ENCODE measurements at places on chromosomes 7 and 10.

DNA sequence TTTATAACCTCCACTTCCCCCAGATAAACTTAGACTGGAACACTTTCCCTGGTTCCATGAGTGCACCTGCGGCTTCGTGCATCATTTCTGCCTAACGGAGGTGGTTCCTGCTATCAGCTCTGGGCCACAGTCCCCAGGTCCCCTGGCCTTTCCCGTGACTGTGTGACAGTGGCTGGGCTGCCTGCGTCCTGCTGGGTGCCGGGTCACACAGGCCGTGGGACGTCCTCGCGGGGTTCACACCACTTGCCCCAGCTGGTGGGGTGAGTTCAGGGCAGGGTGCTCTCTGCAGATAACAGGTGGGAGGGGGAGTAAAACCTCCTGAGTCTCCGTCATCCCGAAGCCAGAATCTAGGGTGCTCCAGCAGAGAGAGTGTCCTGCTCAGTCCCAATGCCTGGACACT, 58.7 kb upstream of the CFAP46 start:
- no peak for DNase-seq

DNA sequence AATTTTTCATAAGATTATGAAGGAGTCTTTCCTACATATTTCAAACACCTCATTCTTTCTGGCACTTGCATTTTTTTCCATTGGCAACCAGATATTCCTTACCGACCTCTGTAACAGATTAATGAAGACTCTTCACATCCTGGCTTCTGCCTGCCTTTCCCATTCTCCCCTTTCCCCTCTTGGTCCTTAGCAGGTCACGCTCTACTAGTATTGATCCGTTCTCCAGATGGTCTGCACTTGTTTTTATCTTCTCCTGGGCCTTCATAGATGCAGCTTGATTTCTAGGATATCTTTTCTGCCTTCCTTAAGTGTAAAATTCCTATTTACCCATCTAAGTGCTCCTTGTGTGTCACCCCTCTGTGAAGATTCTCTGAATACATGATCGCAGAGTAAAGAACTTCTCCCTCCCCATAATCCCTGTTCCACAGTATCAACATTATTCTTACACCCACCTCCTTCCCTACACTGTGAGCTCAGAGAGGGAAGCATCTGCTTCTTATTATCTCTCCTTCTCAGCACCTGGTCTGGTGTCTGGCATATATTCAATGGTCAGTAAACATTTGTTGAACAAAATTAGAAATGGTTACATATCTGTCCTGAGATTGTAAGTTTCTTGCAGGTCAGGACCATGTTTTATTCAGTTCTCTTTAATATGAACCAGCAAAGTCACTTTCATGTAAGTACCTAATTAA, 654.2 kb downstream of the REEP3 start:
- DNase-seq, result no peak

DNA sequence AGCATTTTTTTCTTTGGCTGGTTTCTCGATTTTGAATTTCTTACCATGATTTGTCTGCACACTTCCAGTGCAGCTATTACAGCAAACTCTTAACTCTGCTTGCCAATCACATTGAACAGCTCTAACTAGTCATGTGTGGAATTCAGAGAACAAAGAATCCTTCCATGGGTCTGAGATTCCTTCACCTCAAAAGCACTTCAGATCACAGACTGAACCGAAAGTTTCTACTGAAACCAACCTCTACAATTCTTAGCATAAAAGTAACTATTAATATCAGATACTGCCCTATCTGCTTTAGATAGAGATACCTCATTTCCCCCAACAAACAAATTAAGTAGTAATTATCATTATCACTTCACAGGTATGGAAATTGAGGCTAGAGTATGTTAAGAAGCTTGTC, 56.5 kb upstream of the SP4 start:
- no peak for DNase-seq

GRCh38 chr10:128868481-128868880, 598.6 kb upstream of the MGMT start:
- no peak for DNase-seq

GRCh38 chr10:26887611-26888215, 27.0 kb upstream of the ABI1 start:
- DNase-seq, result no peak

GRCh38 chr10:63843107-63843506, 321.9 kb downstream of the REEP3 start:
- DNase-seq, result no peak

DNA sequence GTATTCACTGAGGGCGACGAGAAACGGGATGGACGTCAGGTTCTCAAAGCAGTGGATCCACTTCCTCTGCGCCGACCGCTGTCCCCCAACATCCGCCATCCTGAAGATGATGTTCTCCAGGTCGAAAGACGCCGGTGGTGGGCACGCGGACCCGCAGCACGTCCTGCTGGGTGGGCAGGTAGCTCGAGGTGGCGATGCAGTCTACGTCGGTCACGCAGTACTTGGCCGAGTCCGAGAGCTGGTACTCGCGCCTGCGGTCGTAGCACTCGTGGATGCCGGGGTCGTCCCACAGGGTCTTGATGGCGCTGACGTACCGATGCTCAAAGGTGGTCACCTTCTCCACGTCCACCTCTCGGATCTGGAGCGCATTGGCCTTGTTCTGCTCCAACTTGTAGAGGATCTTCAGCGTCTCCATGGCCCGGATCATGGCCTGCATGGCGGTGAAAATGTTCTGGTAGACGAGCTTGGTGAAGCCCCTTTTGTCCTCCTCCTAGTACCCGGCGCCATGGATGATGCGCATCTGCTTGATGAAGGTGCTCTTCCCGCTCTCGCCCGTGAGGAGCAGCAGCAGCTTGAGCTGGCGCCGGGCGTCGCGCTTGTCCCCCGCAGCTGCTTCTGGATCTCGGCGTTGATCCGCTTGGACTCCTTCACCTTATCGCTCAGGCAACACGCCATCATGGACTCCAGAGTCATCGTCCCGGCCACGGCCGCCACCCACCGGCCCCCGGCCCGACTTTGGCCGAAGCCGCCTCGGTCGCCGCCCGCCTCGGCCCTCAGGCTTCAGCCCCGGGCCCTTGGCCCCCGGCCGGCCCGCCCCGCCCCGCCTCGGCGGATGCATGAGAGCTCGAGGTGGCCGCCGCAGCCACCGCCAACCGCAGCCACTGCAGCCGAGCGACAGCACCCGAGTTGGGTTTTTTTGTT, 122.9 kb upstream of the KCTD7 start:
- no peak for DNase-seq

DNA sequence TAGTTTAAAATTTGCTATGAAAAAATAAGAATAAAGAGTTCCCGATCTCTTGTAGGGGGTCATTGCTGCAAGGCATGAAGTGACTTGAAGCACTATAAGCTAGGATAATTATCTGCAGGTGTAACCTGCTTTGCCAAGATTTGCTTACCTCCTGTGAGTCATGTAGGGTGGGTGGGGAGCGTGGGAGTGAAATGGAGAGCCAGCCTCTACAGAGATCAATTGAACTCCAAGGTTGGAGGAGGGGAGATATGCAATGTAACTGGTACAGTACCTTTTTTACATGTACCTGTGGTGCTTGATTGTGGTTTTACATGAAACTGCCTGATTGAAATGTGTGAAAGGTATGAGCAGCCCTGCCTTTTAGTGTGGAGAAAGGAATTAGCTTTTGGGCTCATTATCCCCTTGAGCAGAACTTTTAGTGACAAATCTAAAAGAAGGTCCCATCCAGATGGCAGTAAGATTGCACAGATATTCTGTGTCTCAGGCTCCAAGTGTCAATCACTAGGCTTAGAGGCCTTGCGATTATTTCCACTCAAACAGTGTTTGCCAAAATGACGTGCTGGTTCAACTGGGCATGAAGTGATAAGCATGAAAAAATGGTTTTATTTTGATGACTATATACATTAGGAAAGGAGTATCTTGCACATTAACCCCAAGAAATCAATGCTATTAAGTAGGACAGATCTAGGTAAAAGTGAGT, 138.6 kb upstream of the GRB10 start:
- DNase-seq, result no peak

DNA sequence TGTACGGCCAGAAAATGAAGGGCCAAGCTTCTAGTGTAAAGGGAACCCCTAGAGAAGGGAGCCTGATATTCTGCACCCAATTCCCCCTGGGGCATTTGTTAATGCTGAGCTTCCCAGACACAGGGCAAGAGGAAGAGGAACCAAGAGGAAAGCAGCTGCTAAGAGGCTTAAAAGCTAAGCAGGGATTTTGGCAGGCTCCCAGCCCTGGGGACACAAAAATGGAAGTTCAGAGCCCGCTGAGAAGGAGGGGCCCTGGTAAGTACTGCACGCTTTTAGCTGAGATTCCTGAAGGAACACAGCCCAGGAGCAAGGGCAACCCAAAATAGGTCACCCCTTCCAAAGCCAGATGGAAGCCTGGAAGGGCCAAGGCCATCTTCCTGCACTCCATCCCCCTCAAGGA, 387.3 kb upstream of the MGMT start:
- DNase-seq, result no peak

DNA sequence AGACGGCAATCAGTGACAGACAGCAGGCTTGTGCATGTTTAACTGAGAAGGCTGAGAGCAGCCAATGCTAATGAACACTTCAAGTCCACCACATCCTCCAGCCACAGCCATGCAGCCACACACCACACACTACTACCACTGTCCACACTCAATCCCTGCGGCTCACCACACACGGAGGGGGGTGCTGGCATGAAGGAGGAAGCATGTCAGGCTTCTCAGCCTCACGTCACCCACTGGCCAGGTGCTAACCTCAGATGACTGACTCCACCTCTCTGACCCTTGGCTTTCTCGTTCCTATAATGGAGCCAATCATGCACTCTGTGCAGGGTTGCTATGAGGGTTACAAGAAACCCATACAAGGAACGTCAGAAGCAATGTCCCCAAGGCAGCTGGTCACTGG, 165.4 kb upstream of the RNF32 start:
- DNase-seq, result no peak

DNA sequence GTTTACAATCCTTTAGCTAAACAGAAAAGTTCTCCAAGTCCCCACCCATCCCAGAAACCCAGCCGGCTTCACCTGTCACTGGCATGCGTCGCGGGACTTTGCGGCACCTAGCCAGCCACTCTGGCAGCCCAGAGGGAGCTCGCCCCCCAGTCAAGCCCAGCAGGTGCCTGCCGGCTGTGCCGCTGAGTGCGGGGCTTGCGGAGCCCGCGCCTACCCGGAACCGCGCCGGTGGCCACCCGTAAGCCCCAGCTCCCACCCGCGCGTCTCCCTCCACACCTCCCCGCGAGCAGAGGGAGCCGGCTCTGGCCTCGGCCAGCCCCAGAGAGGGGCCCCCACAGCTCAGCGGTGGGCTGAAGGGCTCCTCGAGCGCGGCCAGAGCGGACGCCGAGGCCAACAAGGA, 446.1 kb downstream of the GRM8 start:
- no peak for DNase-seq

- DNase-seq, result no peak
Observed at GRCh38 chr10:70503776-70504175, 25.2 kb downstream of the PALD1 start.

DNA sequence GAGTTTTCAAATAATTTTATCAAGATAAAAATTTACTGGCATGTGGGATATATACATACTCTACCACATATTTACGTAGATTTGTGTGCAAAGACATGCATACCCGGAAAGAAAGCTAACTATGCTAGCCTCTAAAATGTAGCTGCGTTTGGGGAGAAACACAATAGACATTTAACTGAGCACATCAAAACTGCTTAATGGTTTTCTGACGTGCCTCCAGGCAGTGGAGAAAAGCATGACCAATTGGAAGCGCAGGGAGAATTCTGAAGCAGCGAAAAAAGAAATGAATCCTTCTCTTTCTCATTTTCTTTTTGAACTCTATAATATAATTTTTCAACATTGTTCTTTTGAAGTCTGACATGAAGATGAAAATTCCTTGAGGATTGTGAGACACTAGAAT, 60.3 kb upstream of the LYZL1 start:
- DNase-seq, result no peak

GRCh38 chr10:66514666-66515065, 411.2 kb upstream of the LRRTM3 start:
- DNase-seq, result no peak

- no peak for DNase-seq
Observed at GRCh38 chr10:80518807-80519360, 18.8 kb upstream of the SH2D4B start.

DNA sequence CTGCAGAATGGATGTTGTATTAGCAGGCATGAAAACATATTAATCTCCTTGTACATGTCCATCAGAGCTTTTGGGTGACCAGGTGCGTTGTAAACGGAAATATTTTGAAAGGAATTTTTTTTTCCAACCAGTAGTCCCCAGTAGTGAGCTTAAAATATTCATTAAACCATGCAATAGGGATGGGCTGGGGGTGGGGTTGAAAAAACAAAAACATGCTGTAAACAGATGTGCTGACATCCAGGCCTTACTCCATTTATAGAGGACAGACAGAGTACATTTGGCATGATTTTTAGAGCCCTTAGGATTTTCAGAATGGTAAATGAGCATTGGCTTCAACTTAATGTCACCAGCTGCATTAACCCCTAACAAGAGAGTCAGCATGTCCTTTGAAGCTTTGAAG, 50.2 kb downstream of the PTPN12 start:
- DNase-seq, result no peak

GRCh38 chr7:145156834-145157233, 321.0 kb upstream of the TPK1 start:
- DNase-seq, result no peak

DNA sequence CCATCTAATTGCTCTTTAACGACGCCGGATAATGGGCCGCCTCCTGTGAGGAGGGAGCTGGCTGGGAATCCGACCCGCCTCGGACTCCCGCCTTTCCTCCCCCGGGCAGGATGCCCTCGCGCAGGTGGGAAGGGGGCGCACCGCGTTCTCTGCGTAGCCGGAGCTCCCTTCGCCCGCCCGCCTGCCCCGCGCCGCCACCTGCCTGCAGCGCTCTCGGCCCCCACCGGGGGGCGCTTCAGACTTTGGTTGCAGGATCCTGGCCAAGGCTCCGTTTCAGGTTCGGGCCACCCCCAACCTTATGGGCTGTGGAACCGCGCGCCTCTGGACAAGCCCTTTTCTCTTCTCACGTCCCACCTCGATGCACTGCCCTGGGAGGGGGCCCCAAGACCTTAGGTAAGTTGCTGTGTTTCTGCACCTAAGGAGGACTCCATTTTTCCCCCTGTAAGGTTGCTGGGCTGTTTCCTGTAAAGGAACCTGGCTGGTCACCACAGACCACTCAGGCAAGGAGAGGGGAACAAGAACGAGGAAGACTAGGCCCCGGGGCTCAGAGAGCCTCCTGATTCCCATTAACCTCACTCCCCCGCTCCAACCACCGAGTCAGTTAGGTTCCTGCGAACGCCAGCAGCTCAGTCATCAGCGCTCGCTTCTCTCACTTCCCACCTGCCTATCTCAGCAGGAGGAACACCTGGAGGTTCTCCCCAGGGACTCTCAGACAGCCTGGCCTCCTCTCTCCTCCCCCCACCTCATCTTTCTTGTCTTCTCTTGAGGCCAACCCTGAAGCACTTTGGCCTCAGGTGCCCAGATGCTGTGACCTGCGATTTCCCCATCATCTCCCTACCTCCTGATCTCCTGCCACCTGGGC, 11.3 kb upstream of the KAZALD1 start:
- peak; percentile 82 for DNase-seq

DNA sequence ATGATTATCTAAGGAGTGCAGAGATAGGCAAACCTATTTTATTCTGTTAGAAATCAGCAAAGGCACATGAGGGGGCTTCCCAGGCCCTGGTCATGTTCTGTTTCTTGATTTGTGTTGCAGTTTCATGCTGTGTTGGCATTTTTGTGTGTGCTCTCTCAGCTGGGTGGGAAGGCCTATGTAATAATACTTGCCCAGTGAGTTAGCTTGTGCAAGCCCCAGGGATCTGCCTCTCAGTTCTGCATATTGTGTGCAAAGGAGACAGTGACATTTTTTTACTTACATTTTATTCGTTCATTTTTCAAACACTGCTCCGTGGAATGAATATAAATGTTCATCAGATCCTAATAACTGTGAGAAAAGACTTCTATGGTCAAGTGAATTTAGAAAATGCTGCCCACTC, 119.0 kb downstream of the VWC2 start:
- DNase-seq, result no peak

GRCh38 chr7:145817687-145818086, 298.9 kb upstream of the CNTNAP2 start:
- DNase-seq, result no peak
